ENCODE measurements at places on chromosomes 16 and 17. TPM values are rescaled to one million over a fixed set of nuclear protein-coding genes. Genes with fewer than 3 reads are reported as not detected.

The ZNF594 gene
- 11.7 TPM for total RNA-seq

The PRAC2 gene
- not detected for total RNA-seq

GRCh38 chr17:787641-788221 is 5.6 kb downstream of the MRM3 start:
- no peak for DNase-seq

DNA sequence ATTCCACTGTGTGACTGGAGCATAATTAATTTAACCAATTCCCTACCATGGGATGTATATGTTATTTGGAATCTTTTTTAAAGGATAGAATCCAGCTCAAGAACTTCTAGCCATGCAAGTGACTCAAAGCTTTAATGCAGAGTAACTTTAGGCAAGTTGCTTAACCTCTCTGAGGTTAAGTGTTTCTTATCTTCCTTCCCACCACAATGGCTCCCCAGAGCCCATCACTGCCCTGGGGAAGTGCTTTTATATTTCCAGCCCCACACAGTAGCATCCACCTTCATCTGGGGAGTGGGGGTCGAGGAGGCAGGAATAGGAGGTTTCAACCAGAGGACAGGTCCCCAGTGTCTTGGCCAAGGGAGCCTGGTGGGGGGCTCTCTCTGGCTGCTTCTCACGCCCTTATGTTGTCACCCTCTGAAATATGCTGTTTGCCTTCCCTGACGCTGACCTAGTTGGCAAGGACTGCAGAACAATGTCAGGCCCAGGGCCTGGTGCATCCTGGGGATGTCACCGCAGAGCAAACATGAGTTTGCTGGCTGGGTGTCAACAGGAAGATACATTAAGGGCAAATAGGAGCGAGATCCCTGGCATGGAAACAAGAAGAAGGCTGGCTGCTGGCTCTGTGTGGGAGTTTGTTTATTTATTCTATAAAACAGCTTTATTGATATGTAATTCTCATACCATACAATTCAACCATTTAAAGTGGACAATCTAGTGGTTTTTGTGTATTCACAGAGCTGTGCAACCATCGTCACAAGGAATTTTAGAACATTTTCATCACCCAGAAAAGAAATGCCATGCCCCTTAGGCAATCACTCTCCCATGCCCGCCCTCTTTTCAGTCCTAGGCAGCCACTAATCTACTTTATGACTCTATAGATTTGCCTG is 46.6 kb upstream of the WSB1 start:
- DNase-seq = peak; percentile 88

The RNU2-1 gene
- not detected for total RNA-seq

The CCL22 gene
- not detected for total RNA-seq

All from fibroblast of villous mesenchyme (primary cell).